ENCODE measurements at places on chromosomes 12 and 14.

- no peak for DNase-seq
Observed at GRCh38 chr14:95258754-95259593, 60.7 kb downstream of the CLMN start.

- DNase-seq, result no peak
Observed at GRCh38 chr14:91127924-91128323, 14.1 kb downstream of the DGLUCY start.

DNA sequence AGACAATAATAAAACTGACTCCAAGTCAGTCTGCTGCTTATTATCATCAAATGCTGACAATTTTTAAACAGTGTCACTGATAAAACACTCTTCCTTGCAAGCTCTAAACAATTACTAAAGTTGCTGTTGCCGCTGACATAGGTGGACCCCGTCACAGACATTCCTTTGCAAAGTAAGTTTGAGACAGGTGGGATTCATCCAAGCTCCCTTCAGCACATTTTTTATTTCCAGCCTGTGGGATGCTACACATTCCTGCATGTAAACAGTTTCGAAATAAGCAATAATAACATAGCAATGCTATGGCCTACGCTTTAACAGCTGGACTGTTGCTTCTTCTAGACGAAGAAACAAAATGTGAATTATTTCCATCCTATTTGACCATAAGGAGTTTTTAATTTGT lies 85.4 kb upstream of the HIF1A start:
- no peak for DNase-seq

GRCh38 chr14:86955771-86956354 lies 1037.1 kb downstream of the GALC start:
- DNase-seq, result peak; percentile 9

DNA sequence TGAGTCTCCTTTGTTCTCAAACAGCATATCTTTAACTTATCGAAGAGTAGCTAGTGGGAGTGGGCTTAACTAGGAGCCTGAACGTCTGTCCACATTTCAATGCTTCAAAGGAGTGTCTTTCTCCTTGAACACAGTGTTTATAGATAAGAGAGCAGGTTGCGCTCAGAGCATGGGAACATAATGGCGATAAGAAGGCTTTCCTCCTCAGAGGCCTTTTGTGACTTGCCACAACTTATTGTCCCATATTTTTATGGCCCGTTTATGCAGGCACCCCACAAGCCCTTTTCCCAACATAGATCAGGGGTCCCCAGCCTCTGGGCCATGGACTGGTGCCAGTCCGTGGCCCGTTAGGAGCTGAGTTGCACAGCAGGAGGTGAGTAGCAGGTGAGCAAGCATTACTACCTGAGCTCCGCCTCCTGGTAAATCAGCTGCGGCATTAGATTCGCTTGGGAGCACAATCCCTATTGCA lies 2.6 kb upstream of the DDX47 start:
- DNase-seq, result peak; percentile 31

GRCh38 chr12:14540801-14541462 lies 26.8 kb downstream of the PLBD1 start:
- no peak for DNase-seq

DNA sequence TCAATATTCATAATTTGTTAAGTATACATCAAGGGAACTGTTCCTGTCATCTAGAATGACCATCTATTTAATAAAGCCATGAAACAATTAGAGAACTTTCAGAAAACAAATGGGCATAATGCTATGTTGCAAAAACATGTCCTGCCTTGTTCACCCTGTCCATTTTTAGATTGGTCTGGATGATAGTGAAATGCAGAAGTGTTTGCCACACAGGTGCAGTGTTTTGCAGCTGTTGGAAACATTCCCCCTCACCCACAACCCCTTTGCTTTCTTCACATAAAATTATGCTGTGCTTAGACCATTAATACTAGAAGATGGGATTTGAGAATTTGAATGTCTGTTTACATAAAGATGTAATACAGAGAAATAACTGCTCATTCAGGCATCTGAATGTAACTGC lies 36.5 kb downstream of the LEMD3 start:
- no peak for DNase-seq

Measured in NCI-H1417 (cell line).